ENCODE measurements at places on chromosomes 12 and 14. TPM values are rescaled to one million over a fixed set of nuclear protein-coding genes. Genes with fewer than 3 reads are reported as not detected.

ZC2HC1C gene
- total RNA-seq, result 3.0 TPM

NRIP2 gene
- total RNA-seq, result not detected

GALNT8 gene
- total RNA-seq, result not detected

EPYC gene
- total RNA-seq, result not detected

CD27 gene
- total RNA-seq, result not detected

POTEG gene
- not detected for total RNA-seq

CCDC198 gene
- 2.5 TPM for total RNA-seq

AP1G2 gene
- 37.1 TPM for total RNA-seq

ZFHX2 gene
- total RNA-seq, result 1.2 TPM

KRT85 gene
- not detected for total RNA-seq

INSM2 gene
- total RNA-seq, result 0.08 TPM

TMEM116 gene
- 5.9 TPM for total RNA-seq

ARHGEF25 gene
- total RNA-seq, result 6.1 TPM

DEGS2 gene
- 1.6 TPM for total RNA-seq

DLGAP5 gene
- 42.0 TPM for total RNA-seq

TARBP2 gene
- 53.8 TPM for total RNA-seq

FOXG1 gene
- total RNA-seq, result 0.17 TPM

AMN gene
- total RNA-seq, result 0.21 TPM

TAS2R8 gene
- not detected for total RNA-seq

GON7 gene
- total RNA-seq, result 16.2 TPM

SLC2A14 gene
- not detected for total RNA-seq

SMIM41 gene
- total RNA-seq, result not detected

SERPINA10 gene
- total RNA-seq, result not detected

EEF1AKMT3 gene
- 6.5 TPM for total RNA-seq

TSHR gene
- not detected for total RNA-seq

MCRS1 gene
- total RNA-seq, result 57.8 TPM

CRY1 gene
- total RNA-seq, result 20.2 TPM

ATXN2 gene
- total RNA-seq, result 37.2 TPM

WBP11 gene
- total RNA-seq, result 52.0 TPM

DPPA3 gene
- total RNA-seq, result not detected

LBHD2 gene
- total RNA-seq, result not detected

AICDA gene
- total RNA-seq, result not detected

ESR2 gene
- total RNA-seq, result 0.03 TPM

CIDEB gene
- 0.19 TPM for total RNA-seq

PLEKHD1 gene
- total RNA-seq, result not detected

SCN8A gene
- 1.8 TPM for total RNA-seq

SERPINA3 gene
- total RNA-seq, result 6.6 TPM

CLEC1B gene
- total RNA-seq, result not detected

MLF2 gene
- 311 TPM for total RNA-seq

TCL1B gene
- not detected for total RNA-seq

CLEC2D gene
- 1.1 TPM for total RNA-seq

AQP6 gene
- not detected for total RNA-seq

DIO2 gene
- 10.7 TPM for total RNA-seq

ANKLE2 gene
- 80.3 TPM for total RNA-seq

CD163 gene
- total RNA-seq, result not detected

GPR132 gene
- 0.43 TPM for total RNA-seq

ANKRD33 gene
- 0.24 TPM for total RNA-seq

FLRT2 gene
- 2.2 TPM for total RNA-seq

PACS2 gene
- total RNA-seq, result 28.5 TPM

ZDHHC22 gene
- 0.11 TPM for total RNA-seq

Data from A549 treated with RU486 at 1 μM for 4 hours (cell line).